CD4-positive, alpha-beta T cell treated with Interleukin-2 at 100 ng/mL for 4 hours (primary cell): ENCODE measurements at places on chromosomes 13 and 19.

DNA sequence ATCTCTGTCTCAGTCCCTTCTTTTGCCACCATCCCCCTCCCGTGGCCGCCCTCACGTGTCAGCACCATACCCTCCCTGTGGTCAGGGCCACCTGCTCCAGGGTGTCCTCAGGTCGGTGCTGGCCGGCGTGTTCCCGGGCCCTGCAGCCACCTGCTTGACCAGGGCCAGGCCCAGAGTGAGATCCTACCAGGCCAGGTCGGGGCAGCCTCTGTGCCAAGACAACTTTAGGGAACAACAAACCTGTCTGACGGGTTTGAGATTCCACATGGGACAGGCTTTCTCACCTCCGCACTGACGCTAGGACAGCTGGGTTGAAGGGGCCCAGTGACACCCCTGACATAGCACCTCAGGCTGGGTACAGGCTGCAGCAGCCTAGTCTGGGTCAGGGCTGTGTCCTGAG lies 7.5 kb upstream of the SBNO2 start:
- no peak for DNase-seq

GRCh38 chr19:49437231-49437630 lies 4.1 kb downstream of the SLC17A7 start:
- DNase-seq = no peak

- no peak for DNase-seq
These were observed 22.6 kb upstream of the TINCR start for GRCh38 chr19:5590151-5590864.

GRCh38 chr13:96904232-96904631 lies 90.0 kb downstream of the OXGR1 start:
- no peak for DNase-seq

DNA sequence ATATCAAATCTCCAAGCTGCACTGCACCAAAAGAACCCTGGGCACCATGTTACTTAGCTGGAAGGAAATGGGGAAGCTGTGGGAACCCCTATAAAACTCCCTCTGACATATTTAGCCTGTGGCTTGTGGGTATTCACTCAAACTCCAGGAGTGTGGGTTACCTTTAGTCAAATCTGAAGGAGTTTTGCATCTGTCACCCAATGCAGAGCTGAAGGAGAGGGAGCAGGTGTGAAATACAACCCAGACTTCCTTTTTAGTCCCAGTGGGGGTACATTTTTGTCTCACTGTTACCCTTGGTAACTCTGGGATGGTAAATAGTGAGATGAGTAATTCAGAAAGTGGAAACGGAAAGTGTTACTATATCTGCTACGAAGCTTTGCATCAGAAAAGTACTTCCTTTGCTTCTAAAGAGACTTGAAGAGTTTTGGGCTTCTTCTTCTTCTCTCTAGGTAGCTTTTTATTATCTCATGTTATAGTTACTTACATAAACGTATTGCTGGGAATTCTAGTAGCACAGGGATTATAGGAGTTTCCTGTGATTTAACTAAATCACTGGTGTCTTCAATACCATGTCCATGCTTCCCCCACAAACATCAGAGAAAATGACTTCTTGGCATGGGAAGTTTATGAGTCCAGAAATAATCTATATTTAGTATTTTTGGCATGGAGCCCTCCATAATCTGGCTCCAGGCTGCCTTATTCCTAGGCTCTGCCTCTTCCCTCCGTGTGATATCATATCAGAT lies 105.9 kb downstream of the AKAP11 start:
- DNase-seq = peak; percentile 71

DNA sequence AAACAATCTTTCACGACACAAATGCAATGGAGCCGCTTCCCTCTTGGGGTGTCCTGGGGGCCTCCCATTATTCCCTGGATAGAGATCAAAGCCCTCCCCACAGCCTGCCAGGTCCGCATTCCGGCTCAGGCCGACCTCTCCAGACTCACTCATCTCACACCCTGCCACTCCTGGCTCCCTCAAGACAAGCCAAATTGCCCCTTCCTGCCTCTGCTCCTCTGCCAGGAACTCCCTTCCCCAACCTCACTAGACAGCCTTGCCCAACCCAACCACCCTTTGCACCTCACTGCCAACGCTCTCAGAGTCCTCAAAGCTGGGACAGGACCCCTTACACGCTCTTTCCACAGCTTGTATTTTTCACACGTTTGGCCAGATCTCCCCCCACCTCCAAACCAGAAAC lies 1.5 kb downstream of the ABHD17A start:
- DNase-seq = no peak

GRCh38 chr19:46744005-46744691 lies 1.7 kb upstream of the FKRP start:
- DNase-seq = no peak

DNA sequence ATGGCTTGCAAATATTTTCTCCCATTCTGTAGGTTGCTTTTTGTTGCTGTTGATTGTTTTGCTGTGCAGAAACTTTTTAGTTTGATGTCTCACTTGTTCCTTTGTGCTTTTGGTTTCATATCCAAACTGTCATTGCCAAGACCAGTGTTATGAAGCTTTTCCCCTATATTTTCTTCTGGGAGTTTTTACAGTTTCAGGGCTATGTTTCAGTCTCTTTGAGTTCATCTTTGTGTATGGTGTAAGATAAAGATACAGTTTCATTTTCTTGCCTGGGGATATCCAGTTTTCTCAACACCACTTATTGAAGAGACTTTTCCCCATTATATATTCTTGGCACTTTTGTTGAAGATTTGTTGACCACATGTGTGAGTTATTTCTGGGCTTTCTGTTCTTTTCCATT lies 139.9 kb downstream of the MRPL57 start:
- no peak for DNase-seq

- peak; percentile 14 for DNase-seq
These were observed 28.3 kb upstream of the GARRE1 start for GRCh38 chr19:34226036-34226435.

DNA sequence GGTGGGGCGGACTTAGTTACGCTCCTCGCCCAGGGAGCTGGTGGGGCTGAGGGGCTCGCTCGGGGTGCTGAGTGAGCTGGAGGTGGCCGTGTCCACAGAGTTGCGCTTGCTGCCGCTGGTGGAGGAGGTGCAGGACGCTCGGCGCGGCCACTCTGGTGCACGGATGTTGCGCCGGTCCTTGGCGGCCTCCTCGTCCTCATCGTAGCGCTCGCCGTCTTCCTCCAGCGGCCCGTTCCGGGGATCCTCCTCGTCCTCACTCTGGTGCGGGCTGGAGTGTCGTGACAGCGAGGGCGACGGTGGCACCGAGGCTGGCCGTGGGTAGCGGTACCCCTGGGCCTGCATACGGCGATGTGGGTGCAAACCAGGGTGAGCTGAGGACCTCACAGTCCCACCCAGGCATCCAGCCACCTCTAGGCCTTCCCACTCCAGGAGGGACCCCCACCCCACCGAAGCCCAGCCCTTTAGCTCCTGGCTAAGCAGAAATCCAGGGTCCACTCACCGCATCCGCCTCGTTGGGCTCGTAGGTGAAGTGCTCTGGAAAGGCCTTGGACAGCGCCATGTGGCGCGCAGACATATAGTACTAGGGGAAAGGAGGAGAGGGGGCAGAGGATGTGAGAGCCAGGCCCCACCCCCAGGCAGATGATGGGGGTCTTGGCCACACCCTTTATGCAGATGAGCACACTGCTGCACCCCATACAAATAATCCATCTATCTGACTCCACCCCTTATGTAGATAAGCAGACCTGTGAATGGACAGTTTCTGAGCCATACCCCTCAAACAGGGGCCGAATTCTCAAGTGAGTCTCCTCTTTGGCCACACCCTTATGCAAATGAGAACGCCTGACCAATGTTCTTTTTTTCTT lies 4.4 kb downstream of the FTL start:
- DNase-seq = no peak

DNA sequence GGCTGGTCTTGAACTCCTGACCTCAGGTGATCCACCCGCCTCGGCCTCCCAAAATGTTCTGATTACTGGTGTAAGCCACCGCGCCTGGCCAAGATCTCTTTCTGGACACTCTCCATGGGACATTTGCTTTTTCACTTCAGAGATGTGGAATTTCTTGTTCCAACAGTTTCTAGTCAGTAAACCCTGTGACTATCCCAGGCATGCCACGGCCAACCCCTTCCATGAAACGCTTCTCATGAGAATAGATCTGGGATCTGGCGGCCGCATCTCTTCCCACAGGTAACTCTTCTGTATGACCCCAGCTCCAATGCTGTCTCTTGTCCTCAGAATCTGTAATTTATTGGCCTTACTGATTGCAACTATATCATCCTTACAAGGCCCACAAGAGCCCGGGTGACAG lies 16.2 kb downstream of the PLPP2 start:
- DNase-seq = no peak

- no peak for DNase-seq
These were observed 8.9 kb downstream of the ZNF541 start for GRCh38 chr19:47564081-47564480.

GRCh38 chr19:42634409-42635232 lies 39.9 kb upstream of the CEACAM8 start:
- DNase-seq = peak; percentile 27

DNA sequence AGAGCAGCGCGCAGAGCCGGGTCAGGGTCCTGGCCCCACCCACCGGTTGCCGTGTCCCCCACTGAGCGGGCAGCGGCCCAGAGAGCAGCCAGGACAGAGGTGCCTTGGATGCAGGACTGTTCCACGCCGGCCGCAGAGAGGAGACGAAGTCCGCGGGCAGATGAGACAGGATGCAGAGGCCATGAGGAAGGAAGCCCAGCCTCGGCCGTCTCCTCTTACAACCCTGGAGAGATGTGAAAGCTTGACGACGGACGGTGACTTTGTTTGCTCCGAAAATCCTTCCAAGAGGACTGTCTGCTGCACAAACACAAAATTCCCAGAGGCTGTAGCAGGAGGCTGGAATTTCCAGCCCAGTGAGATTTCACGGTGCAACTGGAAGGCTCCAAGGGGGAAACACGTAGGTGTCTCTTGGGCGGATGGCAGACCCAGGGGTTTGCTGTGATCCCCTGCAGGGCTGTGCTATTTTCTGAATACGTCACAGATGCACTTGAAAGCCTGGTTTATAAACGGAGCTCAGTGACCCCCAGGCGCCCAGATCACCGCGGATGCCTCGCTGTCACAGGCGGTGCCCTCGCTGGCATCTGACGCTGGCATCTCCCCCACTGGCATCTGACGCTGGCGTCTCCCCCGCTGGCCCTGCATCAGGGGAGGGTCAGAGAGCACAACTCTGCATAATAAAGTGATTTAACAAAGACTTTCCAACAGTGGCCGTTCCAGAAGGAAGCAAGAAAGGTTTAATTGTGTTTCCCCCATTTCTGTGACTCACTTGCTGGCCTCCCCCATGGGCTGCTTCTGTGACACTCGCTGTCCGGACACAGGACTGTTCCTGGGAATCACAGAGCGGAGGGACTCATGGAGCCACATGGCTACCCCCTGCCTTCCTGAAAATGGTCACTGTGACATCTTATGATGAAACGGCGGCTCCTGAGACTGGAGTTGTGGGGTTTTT lies 62.0 kb upstream of the C13orf46 start:
- no peak for DNase-seq

GRCh38 chr19:18097217-18097992 lies at the start of gene MAST3:
Gene MAST3, plus strand, starts transcription at chr19:18097778. Its CDS starts 15 bp downstream, at chr19:18097793.
- DNase-seq = peak; percentile 94

DNA sequence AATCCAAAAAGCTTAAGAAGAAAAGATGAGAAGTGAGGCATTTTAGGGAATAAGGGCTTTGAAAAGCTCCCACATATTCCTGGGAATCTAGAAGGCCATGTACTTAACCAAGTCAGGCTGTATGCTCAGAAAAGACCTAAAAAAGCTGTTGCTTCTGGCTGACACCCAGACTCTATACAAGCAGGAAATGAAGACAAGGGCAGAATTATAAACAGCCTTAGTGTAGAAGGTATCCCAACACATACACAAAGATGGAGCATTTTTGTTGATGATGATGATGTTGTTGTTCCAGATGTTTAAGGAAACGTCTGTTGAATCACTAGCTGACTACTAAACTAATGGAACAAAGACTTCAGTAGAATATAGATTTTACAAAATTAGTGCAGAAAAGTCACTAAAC lies 26.1 kb upstream of the N4BP2L1 start:
- DNase-seq = no peak

DNA sequence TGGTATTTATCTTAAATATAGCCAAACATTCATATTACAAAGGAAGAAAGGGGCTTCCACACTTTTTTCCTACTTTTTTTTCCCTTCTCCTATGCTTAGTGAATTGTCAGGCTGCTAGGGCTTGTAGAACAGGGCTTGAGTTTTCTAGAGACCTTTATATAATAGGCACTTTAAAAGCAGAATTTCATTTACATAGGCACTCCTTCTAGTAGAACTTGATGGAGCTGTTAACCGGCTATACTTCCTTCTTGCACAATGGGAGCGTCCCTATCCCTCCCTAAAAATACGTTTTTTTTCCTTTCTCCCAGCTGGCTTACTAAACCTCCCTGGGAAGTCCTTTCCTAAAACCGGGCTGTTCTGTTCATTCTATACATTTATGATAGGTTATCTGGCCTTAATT lies 1.1 kb downstream of the TRIM13 start:
- DNase-seq = no peak

DNA sequence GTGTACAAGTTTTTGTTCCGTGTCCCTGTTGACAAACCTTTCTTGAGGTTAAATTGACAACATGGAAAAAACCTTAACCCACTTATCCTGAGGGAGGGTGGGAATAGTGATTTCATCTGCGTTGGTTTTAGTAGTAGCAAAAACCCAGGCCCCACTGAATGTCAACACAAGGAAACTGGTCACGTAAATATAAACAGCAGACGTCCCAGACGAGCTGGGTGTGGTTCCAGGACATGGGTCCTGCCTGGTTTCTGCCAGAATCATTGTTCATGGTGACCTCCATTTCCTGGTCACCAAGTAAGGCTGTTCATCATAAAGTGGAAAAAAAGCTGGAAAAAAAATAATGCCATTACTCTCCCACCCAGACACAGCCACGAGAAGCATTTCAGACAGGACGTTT lies 16.9 kb upstream of the F2RL3 start:
- DNase-seq = no peak

DNA sequence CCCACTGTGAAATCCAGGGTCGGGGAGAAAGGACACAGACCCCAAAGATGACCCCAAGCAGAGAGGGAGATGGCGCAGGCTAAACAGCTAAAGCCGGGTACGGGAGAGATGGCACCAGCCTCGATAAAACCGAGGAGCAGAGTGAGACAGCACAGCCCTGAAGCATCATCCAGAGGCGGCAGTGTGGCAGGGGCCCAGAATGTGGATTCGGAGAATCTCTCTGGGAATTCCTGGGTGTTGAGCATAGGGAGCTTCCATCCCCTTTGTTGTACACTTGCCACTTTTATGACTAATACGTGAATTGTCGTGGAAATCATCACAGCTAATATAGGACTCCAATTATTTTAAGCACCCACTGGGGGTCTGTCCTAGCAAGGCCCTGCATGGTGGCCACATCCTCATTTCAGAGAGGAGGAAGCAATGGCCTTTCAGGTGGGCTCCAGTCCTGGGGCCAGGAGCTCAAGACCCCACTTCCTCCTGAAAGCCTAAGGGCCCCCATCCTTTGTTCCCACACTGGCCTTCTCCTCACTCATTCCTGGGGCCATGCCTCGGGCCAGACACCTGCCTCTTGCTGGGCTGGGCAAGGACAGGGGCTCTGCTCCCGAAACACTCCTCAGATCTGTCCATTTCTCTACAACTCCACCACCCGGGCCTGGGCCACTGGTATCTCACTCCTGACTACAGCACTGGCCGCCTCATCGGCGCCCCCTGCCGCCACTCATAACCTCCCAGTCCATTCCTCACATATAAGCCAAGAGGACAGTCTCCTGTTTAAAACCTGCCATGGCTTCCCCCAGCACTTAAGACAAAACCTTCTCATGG lies 29.3 kb upstream of the ATP1A3 start:
- no peak for DNase-seq
